ENCODE measurements at places on chromosomes 16 and 17.

- DNase-seq = no peak
These were observed 30.7 kb upstream of the GSE1 start for GRCh38 chr16:85582229-85582991.

- no peak for DNase-seq
These were observed 37.6 kb upstream of the ABCC11 start for GRCh38 chr16:48284772-48285409.

GRCh38 chr16:51237861-51238378 lies 86.8 kb upstream of the SALL1 start:
- DNase-seq = no peak

DNA sequence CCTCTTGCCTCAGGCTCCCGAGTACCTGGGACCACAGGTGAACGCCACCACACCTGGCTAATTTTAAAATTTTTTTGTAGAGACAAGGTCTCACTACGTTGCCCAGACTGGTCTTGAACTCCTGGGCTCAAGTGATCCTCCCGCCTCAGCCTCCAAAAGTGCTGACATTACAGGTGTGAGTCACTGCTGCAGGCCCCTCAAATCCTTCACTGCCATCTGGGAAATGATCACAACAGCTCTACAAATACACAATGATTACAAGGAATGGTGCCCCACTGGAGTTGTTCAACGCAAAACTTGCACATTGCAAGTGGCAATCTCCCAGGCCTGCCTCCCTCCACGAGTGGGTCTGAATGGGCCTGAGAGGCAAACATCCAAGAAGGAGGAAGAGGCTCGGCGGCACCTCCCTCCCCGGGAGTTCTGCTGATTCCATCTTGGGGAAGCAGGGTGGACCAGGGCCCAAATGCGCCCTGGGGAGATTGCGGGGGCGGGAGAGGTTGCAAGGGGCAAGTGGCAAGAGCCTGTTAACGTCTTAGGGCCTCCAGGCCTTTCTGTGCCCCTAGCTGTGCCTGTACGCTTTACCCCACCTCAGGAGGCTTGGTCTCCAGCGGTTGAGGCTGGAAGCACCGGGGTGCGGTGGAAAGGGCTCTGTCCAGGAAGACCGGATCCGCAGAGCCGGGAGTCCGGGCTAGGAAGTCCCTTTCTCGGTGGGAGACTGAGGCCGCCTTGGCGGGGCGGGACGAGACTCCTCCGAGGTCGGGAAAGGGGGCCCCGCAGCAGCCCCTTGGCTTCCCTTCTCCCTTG lies 656 bp upstream of the IGFBP4 start:
- DNase-seq = no peak

DNA sequence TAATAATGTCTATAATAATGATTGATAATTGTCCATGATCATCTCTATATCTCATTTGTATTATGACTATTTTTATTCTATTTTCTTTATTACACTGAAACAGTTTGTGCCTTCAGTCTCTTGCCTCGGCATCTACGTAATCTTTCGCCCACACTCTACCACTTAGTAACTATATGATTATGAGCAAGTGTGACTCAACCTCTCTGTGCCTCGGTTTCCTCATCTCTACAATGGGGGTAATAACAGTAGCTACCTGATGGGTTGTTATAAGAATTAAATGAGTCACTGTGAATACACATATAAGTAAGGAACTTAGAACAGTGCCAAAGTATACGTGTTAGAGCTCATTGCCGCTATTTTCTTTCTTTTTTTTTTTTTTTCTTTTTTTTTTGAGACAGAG lies 3.7 kb upstream of the SLC16A11 start:
- no peak for DNase-seq

DNA sequence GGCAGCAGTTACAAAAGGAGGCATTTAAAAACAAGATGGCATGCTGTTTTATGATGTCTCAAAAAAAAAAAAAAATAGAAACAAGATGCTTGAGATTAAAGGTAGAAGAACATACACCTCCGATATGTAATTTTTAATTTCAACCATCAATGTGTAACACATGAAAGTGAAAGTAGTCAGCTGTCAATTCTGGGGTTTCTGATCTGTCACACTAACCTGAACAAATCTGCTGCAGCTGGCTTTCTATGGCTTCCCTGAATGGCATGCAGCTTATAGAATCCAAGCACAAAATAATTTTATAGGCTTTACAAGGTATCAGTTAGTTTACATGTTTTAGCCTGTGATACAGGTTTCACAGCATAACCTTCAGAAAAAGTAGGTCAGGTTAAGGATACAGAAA lies 13.5 kb downstream of the GLYR1 start:
- DNase-seq = no peak

DNA sequence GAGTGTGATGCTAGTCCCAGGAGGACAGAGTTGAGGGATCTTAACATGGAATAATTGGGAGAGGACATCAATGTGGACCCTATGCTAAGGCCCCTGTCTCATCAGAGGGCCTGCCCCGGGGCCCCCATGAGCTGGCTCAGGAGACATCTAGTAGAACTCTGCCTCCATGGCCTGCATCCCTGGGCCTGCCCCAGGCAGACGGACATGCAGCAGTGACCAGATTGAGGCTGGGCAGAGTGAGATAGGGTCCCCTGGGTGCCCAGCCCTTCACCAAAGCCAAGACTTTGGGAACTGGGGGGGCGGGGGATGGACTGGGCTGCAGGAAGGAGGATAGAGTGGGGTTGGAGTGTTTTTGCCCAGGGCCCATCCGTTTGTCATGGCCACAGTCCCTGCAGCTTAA lies 115.2 kb downstream of the CCDC182 start:
- no peak for DNase-seq

- no peak for DNase-seq
These were observed 54.2 kb downstream of the SREBF1 start for GRCh38 chr17:17782523-17783115.

DNA sequence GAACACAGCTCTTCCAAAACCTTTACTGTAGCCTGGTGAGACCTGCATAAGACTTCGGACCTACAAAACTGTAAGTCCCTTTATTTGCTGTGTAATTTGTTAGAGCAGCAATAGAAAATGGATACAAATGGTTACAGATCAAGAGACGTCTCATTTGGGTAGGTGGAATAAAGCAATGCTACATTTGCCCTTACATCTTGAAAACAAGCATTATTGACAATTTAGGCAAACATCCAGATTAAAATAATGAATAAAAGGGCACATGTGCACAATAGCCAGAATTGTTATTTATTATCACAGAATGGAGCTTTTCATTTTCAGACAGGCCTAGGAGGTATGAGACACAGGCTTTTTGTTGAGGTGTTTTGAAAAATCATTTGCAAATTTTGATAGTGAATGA lies 222.2 kb upstream of the CPHXL start:
- no peak for DNase-seq

GRCh38 chr17:28081467-28081866 lies 39.0 kb downstream of the NLK start:
- DNase-seq = no peak

- DNase-seq = no peak
These were observed 75.9 kb upstream of the RNU2-1 start for GRCh38 chr17:43309505-43310332.

GRCh38 chr17:76360461-76360860 lies 6.7 kb upstream of the PRPSAP1 start:
- no peak for DNase-seq

Measured in T-helper 2 cell (primary cell).